ENCODE measurements at places on chromosomes 6 and 20.

DNA sequence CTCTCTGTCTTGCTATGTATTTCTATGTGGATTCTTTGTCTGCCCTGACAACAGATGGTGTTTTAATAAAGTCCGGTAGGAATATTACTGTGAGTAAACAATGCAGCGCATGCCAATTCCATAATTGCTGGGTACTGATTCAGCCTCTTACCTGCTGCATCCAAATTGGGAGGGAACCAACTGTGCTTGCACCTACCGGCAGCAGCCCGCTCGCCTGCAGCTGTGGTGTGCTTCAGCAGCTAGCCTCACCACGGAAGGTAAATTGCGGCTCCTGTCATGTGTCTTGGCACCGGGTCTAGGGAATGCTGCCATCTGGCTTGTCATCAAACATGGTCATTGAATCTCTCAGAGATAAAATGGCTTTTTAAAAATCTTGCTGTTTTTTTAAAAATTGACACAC lies 704.8 kb upstream of the SLC35B3 start:
- no peak for DNase-seq

DNA sequence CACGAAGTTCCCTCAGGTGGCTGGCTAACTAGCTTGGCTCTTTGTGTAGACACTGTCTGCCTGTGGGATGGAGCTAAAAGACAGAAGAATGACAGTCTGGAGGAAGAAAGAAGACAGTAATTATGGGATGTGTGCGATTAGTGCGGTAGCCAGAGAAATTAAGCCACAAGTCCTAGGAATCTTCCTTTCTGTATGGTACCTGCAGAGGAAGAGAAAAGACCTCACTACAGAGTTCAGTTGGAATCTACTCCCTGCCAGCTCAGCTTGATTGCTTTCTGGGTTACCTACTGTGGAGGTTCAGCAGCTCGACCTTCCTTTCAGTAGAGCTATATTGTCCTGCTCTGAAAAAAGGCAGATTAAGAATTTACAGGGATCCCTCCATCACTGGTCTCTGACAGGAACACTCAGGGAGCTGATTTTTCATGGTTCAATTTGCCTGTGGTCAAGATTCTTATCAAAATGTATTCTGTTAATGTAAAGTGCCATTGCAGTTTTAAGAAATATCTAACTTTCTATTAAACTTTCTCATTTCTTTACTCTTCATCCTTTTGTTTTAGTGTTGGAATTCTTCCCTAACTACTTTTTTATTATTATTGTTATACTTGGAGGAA lies 187.2 kb downstream of the CENPW start:
- DNase-seq, result no peak

GRCh38 chr20:61749406-61750075 lies 316.1 kb downstream of the TAF4 start:
- no peak for DNase-seq

DNA sequence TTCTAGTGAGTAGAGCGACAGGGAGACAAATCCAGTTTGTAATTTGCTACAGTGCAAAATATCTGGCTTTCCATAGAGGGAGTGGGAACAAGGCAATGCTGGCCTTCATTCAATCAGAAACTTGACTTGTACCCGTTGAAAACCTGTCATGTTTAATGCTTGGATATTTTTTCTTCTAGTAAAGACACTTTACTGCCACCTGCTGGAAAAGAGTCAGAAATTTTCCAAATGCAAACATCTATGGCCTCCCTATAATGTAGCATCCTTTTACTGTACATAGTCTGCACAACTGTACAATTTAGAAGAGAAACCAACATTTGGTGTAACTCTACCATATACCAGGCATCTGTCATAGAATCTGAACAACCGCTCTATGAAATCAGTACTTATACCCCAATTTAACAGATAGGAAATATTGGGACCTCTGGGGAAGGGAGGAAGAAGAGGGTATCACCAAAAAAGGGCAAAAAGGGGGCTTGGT lies 16.7 kb upstream of the TBC1D20 start:
- no peak for DNase-seq

GRCh38 chr6:90204327-90205056 lies 92.2 kb downstream of the BACH2 start:
- no peak for DNase-seq

DNA sequence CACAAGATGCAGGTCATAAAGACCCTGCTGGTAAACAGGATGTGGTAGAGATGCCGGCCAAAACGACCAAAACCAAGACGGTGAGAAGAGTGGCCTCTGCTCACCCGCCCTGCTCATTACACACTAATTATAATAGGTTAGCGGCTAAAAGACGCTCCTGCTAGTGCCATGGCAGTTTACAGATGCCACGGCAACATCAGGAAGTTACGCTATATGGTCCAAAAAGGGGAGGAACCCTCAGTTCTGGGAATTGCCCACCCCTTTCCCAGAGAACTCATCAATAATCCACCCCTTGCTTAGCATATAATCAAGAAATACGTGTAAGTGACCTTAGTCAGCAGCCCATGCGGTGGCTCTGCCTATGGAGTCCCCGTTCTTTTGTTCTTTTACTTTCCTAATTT lies 17.6 kb downstream of the BHLHE23 start:
- no peak for DNase-seq

DNA sequence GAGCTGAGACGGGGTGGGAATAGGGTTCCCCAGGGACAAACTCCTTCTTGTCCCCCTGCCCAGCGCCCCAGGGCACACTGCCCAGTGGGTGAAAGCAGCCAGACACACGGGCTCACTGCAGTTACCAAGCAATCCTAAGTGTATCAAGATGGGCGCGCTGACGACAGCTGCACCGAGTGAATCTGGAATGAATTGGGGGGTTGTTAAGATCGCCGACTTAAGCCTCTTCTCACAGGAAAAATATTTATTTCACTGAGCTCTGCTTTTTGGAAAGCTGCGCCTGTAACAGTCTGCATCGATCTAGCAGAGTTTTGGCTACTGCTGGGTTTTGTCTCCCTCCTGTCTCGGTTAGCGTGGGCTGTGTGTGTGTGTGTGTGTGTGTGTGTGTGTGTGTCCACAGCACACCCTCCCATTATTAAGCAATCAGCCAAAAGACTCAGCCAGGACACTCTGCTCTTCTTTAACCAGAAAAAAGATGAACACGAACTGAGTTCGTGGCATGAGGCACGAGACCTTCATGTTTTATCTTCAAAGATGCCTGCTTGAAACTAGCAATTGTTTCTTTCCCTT lies 35.9 kb downstream of the RIPOR3 start:
- DNase-seq, result no peak

GRCh38 chr20:31987744-31988143 lies 19.8 kb downstream of the XKR7 start:
- no peak for DNase-seq

DNA sequence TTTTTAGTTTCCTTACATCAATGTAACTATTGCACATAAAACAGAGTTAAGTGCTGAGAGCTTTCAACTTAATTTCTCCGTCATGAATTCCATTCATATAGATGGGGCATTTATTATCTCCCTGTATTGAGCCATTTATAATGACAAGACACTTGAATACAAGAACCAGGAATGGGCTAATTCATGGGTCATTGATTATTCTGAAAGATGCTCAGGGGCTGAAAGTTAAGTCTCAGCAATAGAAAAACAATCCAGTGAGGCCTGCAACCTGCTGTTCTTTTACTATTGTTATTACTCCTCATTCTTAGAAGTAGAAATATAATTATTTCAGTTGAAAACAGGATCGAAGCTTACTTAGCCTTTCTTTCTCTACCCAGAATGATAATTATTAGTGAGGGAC lies 307.7 kb downstream of the MMUT start:
- DNase-seq, result no peak

GRCh38 chr6:36929607-36930006 lies 24.9 kb upstream of the PI16 start:
- no peak for DNase-seq

DNA sequence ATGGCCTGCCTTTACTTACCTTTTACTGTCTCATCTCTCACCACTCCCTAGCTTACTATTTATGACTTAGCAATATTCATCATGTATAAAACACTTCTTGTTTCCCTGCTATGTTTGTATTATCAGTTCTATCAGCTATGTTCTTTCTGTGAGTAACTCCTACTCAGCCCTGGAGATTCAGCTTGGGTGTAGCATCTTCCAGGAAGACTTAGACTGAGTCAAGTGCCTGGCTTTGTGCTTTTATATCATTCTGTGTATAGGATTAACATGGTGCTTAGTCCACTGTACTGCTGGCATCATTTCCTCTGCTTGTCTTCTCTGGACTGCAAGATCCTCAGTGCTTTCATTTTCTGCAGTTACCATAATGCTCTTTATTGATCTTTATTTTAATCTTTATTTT lies 257.8 kb downstream of the BTBD3 start:
- no peak for DNase-seq
